GM12878 (cell line): ENCODE measurements at places on chromosomes 12 and 14. TPM values are rescaled to one million over a fixed set of nuclear protein-coding genes. Genes with fewer than 3 reads are reported as not detected.

The NRIP2 gene
- total RNA-seq = not detected in 2 replicates

GRCh38 chr12:16036073-16036472, 124.9 kb downstream of the DERA start:
- no peak for DNase-seq

The KRT82 gene
- not detected in 2 replicates for total RNA-seq

GRCh38 chr12:5073054-5073453, 29.4 kb downstream of the KCNA5 start:
- DNase-seq = no peak

DNA sequence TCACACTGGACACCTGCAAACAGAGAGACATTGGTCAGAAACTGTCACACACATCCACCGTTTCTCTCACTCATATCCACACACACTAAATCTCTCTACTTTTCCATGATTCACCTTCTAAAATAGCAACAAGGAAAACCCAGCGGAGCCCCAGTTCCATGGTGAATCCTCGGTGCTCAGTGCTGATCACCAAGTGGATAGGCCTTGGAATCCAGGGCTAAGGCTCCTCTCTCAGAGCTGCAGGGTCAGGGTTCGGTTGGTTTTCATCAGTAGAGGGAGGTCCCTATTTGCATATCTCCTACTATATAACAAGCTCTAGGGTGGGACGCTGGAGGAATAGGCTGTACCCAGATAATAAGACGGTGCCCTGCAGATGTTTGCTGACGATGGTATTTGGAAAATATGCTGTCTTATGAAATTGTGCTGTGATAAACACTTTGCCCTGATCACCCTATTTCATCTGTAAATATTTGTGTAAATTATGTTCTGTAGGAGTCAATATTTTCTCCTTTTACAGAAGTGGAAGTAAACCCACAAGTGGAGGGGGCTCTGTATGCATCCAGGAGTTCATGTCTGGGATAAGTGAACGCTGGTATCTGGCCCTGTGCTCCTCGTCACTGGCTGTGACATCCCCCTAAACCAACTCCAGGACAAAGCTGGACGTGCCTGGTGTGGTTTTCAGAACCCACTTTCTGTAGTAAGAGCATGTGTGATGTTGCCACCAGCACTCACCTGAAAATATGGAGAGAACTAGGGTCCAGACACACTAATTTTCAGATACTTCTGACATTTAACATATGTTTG, 709.2 kb downstream of the TMEM121 start:
- DNase-seq = no peak

- no peak for DNase-seq
These were observed 969.3 kb downstream of the TMTC2 start for GRCh38 chr12:83656004-83656403.

DNA sequence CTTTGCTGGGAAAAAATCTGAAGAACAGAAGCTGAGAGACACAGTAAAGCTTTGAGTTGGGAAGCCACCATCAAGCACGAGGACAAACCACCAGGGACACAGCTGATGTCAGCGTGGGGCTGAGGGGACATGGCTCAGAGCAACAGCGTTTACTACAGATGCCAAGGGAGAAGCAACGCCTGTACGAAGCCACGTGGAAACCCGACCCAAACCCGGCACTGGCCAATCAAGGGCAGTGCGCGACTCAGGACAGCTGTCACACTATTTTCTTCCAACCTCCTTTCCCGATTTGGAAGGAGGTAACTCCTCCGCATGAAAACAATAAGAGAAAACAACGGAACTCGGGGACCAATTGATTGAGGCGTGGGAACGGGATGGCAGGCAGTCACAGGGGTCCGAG, 20.2 kb upstream of the CHGA start:
- DNase-seq = no peak

The GMFB gene
- total RNA-seq = 51.3 and 52.5 TPM in 2 replicates

DNA sequence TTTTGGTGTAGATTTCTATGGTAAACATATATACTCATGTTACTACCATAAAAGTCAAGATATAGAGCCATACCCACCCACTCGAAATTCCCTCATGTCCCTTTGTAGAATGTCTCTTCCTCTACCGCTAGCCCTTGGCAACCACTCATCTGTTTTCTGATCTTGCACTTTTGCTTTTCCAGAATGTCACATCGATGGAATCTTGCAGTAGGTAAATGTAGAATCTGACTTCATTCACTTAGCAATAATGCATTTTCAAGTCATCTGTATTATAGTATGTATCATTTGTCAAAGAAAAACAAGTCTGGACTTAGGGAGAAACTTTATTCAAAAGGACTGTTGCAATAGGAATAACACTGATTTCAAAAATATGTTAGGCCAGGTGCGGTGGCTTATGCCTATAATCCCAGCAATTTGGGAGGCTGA, 19.3 kb upstream of the CLEC2D start:
- DNase-seq = no peak

The VWF gene
- 0.23 and 0.53 TPM in 2 replicates for total RNA-seq

The ARID4A gene
- total RNA-seq = 14.1 and 14.4 TPM in 2 replicates

The TAS2R14 gene
- total RNA-seq = 1.5 and 1.8 TPM in 2 replicates

- no peak for DNase-seq
These were observed 1.2 kb downstream of the KHNYN start for GRCh38 chr14:24430682-24431568.

DNA sequence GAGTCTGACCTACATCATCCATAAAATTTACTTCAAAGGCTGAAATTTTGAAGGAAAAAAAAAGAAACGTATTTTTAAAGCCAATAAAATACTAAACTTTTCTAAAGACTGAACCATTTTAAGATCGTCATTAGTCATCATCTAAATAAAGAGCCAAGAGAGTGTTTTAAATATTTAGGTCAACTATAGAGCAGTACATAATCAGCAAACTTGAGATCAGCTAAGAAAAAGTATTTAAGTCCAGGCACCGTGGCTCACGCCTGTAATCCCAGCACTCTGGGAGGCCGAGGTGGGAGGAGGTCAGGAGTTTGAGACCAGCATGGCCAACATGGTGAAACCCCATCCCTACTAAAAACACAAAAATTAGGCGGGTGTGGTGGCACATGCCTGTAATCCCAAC, 35.5 kb downstream of the HECTD1 start:
- DNase-seq = no peak

- no peak for DNase-seq
These were observed 862 bp downstream of the HMGA2 start for GRCh38 chr12:65825183-65825506.
